Posterior vena cava (tissue), 2 donors: ENCODE measurements at places on chromosomes 6 and 20. TPM values are rescaled to one million over a fixed set of nuclear protein-coding genes. Genes with fewer than 3 reads are reported as not detected.
A peak's percentile ranks its signal among the peaks of the same experiment; 100 is the strongest.

DNA sequence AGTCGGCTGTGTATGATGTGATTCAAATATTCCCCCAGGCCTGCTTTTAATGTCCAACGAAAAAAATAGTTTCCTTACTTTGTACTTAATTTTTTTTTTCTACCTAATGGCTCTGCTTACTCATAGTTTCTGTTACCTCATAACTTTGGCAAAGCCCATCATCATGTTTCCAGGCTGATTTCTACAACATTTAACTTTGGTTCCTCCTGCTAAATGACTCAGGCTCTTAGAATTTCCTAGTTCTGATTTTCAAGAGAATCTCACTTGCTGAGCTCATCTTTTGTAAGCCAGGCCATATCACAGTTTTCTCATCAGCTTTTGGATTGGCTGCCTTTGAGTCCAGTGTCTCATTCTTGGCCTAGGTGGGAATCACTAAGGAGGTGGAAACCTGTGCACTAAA is 323.1 kb downstream of the HDGFL1 start:
- DNase-seq: no peak

The PHACTR3 gene
- total RNA-seq: 0.19 TPM

DNA sequence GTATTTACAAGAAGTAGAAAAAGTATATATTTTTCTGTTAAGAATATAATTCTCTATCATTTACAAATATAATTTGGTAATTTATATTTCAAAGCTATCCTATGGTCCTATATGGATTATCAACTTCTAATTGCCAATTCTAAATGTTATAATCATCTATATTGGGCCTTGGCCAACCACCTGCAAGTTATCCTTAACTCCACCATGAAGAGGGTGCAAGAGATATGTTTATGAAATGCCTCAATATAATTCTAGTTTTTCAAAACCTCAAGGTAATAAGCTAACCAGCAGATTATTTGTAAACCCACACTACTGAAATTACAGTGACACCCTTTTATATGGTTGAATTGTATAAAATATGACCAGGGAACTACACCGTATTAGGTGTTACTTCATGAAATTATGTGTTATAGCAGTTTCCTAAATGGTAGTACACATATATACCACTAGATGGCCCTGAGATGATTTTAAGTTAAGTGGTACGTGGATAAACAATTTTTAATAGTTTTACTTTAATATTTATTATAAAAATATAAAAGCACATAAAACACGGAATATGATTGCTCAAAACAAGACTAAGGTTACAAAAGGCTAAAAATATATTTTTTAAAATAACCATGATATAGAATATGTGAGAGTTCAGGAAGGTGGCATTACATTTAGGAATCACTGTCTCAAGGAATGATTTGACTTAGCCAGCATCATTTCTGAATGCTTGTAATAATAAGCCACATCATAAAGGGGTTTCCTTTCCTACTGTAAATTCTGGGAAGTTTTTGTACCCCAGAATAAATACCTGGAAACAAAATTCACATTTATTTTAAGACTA is 9.8 kb upstream of the PNISR start:
- DNase-seq: no peak

DNA sequence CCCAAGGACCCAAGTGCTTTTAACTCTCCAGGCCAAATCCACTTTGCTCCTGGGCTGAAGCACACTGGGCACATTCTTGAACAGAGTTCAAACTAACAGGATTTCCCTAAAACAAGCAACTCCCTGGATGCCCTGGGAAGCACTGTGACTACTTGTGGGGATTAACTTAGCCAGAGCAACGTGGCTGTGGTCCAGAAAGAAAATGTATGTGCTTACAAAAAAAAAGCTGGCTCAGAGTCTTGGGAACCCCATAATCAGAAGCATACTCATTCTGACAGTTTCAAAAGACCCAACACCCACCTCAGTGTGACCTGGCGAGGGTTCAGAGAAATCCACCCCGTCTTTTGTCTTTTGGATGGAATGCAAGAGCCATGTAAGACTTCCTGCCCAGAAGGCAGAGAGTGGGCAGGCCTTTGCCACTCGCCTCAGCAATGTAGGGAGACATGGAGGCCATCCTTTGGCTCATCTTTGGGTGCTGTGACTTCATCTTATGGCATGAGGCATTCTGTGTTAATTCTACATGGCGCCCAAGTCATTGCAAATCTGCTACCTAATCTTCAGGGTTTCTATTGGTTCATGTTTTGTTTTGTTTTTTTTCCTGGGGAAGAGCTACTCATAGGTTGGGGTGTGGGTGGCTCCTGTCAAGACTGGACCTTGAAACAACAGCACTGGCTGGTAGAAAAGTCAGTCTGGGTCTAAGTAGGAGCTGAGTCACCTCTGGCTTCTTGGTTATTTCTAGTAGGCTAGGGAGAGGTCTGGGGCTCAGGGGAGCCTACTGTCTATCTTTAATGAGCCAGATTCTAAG is 248.6 kb upstream of the SUPT3H start:
- DNase-seq: no peak

The MATN4 gene
- total RNA-seq: 0.29 TPM

DNA sequence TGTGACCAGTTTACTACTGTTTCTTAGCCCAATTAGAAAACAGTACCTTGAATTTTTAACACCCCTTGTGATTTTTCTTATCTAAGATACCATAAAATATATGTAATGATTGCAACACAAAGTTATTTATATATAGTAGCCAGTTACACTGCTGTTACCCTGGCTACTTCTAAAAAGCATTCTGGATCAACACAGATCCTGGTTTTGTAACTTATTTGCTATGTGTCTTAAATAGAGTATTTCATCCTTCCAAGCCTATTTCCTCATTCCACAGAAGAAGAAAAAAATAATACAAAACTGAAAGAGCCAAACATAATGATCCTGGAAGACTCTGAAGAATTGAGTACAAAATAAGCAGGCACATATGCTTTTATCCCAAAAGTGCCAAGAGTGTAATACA is 19.0 kb upstream of the GSTA4 start:
- no peak for DNase-seq

GRCh38 chr6:32082935-32083334 is 26.2 kb downstream of the TNXB start:
- peak; percentile 93 for DNase-seq
